ENCODE measurements at places on chromosomes 13 and 19. TPM values are rescaled to one million over a fixed set of nuclear protein-coding genes. Genes with fewer than 3 reads are reported as not detected.
A peak's percentile ranks its signal among the peaks of the same experiment; 100 is the strongest.

IGFL2 gene
- not detected for total RNA-seq

NCAN gene
- 0.07 TPM for total RNA-seq

DNA sequence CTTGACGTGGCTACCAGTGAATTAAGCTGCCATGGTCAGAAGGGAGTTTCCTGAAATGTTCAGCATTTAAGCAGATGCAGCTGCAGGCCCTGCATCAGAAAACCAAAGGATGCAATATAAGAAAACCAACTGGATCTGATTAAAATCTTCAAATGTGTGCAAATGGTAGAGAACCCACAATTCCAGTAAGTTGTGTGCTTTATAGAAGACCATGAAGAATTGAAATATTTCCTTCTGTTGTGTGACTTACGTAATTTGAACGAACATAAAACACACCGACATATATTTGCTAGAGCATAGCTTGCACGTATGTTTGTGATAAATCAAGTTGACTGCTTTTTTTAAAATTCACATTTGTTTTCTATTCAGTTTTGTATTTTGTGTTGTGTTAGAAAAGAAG is 191.4 kb downstream of the COL4A1 start:
- DNase-seq, result no peak

DNA sequence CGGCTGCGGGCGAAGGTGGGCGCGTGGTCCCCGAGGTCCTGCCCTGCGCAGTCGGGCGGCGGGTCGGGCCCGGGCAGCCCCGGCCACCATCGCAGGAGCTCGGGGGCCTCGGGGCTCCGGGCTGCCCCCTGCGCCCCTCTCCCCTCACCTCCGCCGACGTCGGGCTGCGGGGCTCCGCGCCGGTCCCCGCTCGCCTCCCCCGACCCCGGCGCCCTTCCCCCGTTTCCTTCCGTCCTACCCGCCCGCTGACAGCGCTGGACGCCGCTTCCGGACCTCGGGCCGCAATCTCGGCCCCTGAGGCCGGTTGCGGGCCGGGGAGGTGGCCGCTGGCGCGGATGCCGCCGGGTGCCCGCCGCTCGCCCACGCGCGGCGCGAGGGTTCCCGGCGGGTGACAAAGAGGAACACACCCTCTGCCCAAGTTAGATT is 720 bp downstream of the FARP1 start:
- peak; percentile 44 for DNase-seq

- no peak for DNase-seq
Observed at GRCh38 chr19:37903096-37903495, 3.3 kb downstream of the WDR87 start.
